SJSA1 (cell line): ENCODE measurements at places on chromosomes 11 and 22. TPM values are rescaled to one million over a fixed set of nuclear protein-coding genes. Genes with fewer than 3 reads are reported as not detected.
A peak's percentile ranks its signal among the peaks of the same experiment; 100 is the strongest.

The MIOX gene
- total RNA-seq: not detected in 2 replicates

The OR2AT4 gene
- total RNA-seq: not detected in 2 replicates

The CLTCL1 gene
- total RNA-seq: 7.3 and 17.1 TPM in 2 replicates

The TMPRSS13 gene
- not detected in 2 replicates for total RNA-seq

The ST14 gene
- not detected in 2 replicates for total RNA-seq

The AGBL2 gene
- 0.45 TPM in 1 of 2 replicates, not detected in the other for total RNA-seq

- DNase-seq: peak; percentile 14
Measured at GRCh38 chr11:121964591-121964990, 151.4 kb downstream of the BLID start.

GRCh38 chr11:61429346-61429690, 457 bp downstream of the CPSF7 start:
- DNase-seq: no peak

DNA sequence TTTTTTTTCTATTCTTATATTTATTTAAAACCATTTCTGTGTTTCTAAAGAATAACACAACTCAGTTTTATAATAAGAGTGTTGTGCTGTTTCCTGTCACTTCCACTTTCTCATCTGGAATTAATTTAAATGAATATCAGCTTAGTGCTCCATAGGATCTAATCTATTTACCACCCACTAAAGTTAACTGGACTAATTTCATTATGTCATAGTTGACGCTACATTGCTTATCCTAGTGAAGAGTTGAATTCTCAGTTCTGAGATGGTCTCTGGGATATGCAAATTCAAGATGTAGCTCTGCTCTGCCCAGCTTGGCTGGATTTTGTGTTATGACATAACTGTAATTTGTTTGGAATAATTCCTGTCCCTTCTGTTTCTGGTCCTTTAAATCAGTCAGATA, 380.1 kb downstream of the METTL15 start:
- no peak for DNase-seq

DNA sequence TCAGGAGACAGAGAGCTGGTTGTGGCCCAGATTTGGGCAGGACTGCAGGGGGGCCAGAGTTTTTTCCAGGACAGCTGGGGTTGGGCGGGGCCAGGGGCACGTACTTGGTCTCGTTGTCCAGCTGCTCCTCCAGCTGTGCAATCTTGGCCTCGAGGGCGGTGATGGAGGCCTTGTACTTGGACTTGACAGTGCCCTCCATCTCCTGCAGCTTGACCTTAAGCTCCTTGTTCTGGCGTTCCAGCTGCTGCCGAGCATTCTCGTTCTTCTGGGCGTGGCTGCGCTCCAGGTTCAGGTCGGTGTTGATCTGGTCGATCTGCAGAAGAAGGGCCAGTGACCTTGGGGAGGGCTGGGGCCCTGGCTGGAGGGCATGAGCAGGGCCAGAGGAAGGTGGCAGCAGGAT, 32.1 kb downstream of the APOL1 start:
- DNase-seq: no peak

GRCh38 chr11:68014157-68014946, 4.2 kb downstream of the ALDH3B1 start:
- DNase-seq: peak; percentile 97

DNA sequence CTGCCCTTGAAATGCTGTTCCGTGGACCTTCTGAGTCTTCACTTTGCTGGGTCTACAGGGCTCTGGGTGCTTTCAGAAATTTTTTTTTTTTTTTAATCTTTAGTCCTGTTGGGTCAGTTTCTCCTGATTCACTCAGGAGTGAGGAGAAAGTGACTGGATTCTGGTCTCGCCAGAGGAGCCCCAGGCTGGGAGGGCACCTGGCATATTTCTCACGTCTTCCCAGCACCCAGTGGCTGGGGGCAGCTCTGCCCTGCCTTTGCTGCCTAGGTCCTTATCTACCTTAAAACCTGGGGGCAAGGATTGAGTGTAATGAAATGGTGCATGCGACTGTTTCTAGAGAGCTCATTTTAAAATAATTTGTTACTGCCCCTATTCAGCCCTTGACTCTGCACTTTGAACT, 23.3 kb downstream of the SAMM50 start:
- no peak for DNase-seq

DNA sequence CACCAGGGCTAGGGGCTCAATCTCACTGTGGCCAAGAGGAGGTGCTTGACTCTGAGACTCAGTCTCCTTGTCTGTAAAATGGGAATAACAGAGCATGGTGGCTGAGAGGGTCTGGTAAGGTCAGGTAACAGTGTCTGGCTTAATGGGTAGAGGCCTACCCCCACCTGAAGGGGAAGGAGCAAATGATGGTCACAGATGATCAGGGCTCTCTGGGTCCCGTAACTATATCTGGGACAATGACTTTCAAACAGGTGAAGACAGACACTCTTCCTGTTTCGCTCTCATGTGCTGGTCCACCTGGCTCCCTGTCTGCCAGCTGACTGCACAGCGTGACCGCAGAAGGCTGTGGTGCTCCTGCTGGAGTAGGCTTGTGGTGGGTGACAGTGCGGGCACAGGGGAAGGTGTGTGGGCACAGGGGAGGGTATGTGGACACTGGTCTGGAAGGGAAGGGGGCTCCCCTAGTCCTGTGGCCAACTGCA, 4.0 kb downstream of the A4GALT start:
- DNase-seq: no peak

DNA sequence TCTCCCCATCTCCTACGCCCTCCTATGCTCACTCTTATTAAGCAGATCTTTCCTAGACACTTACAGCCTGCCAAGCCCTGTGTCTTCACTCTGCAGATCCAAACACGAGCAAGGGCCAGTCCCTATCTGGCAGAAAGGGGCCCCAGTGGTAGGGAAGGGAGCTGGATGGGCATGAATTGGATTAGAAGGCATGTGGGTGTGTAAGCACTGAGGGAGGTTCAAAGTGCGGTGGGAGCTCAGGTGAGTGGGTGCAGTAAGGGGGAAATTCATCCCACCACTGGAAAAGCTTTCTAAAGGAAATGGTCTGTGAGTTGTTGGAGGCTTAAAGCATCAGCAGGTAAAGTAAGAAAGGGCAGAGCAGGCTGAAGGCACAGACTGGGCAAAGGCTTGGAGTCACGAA, 5.5 kb downstream of the TMEM132A start:
- no peak for DNase-seq
